Fibroblast of skin of back (primary cell): ENCODE measurements at places on chromosomes 1 and 21.

GRCh38 chr21:23475281-23476219 is 2131.7 kb downstream of the MRPL39 start:
- DNase-seq = peak; percentile 24

DNA sequence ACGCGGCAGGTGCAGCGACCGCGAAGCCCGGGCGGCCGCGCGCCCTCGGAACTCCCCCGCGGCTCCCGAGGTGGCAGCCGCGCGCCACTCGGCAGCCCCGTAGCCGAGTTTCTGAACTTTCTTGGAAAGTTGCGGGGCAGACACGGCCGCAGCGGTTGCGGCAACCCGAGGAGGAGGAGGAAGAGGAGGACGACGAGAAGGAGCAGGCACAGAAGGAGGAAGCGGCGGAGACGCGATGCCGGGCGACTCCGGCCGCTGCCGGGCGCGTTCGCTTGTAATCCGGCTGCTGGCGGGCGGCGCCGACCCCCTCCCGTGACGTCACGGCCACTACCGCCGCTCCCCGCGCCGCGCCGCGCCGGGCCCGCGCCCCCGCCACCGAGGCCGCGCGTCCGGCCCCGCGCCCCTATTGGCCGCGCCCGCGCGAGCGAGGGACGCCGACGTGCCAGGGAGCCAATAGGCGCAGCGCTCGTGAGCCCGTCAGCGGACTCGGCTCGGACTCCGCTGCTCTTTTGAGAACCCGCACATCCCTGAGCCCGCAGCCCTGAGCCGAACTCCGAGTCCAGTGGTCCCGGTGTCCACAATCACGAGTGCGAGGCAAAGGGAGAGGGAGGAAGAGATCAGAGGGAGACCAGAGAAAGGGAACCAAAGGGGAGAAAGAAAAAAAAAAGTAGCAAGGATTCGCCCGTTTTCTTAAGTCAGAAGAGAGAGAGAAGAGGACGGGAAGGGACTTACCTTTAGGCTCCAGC is 736 bp upstream of the BARHL2 start:
- DNase-seq = peak; percentile 18

DNA sequence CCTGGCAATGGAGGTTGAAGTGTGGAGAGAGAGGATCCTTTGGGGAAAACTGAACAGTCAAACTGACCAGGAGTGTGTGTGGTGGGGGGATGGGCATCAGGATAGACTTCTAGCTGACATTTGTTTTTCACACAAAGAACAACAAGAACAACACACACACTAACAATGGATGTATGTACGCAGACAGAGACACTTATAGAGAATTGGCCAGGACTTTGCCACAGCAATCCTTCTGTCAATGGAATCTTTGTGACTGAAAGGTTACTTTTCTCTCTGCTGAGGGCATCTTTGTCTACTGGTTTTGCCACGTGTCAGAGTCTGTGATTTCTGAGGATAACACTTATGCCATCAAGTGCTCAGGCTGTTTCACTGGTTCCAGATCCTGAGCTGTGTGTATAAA is 12.4 kb upstream of the FCGR2A start:
- no peak for DNase-seq

- no peak for DNase-seq
Measured at GRCh38 chr1:17123196-17124045, 4.2 kb upstream of the PADI2 start.

DNA sequence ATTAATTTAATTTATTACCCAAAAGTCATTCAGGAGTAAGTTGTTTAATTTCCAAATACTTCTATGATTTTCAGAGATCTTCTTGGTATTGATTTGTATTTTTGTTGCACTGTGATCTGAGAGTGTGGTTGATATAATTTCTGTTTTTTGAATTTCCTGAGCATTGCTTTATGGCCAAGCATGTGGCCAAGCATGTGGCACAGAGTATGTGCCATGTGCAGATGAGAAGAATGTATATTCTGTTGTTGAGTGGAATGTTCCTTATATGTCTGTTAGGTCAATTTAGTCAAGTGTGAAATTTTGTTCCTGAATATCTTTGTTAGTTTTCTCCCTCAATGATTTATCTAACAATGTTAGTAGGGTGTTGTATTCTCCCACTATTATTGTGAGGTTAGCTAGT is 25.3 kb upstream of the IFI16 start:
- no peak for DNase-seq

DNA sequence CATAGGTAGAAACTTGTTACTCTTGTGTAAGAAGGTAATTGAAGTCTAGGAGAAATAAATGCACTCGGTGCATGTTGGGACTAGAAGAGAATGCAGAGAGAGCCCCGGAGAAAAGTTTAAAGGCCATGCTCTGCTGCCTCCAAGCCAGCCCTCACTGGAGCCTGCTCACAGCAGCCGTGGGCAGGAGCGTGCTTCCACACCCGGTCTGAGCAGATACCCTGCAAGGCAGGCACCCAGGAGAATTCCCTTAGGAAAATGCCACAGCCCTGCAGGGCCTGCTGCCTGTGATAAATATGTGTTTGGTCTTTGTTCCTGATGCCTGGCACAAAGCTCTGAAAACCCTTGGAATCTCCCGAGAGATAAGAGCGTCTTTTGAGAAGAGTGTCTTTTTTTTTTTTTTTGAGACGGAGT is 22.8 kb downstream of the C2CD2 start:
- no peak for DNase-seq
